ENCODE measurements at places on chromosomes 16 and 17. TPM values are rescaled to one million over a fixed set of nuclear protein-coding genes. Genes with fewer than 3 reads are reported as not detected.

GRCh38 chr17:77826132-77826873 lies 132.2 kb upstream of the TNRC6C start:
- DNase-seq, result no peak

- peak; percentile 43 for DNase-seq
Measured at GRCh38 chr17:50468304-50469207, at the start of gene CHAD. CHAD (minus strand) TSS chr17:50468880; CDS start chr17:50468813, 67 bp downstream.

GRCh38 chr17:20174588-20175265 lies 165.6 kb downstream of the SPECC1 start:
- DNase-seq, result no peak

- DNase-seq, result no peak
Measured at GRCh38 chr16:987906-988305, 6.3 kb downstream of the SOX8 start.

ALDH3A2 gene
- 32.9 TPM for polyA plus RNA-seq

GRCh38 chr16:56658327-56658875 lies 642 bp downstream of the MT1F start:
- DNase-seq, result peak; percentile 70

- peak; percentile 86 for DNase-seq
Measured at GRCh38 chr17:38428643-38429371, 543 bp downstream of the ARHGAP23 start.

- peak; percentile 19 for DNase-seq
Measured at GRCh38 chr17:80243526-80244433, 16.9 kb upstream of the RNF213 start.
